Kidney (tissue), 22 donors: ENCODE measurements at places on chromosomes 16 and 17. TPM values are rescaled to one million over a fixed set of nuclear protein-coding genes. Genes with fewer than 3 reads are reported as not detected.

Gene LRRC75A
- 2.5 TPM for total RNA-seq

Gene BTBD17
- not detected for total RNA-seq

Gene TAC4
- total RNA-seq, result 0.47 TPM

Gene WNT9B
- total RNA-seq, result 5.3 TPM

Gene ABI3
- 18.3 TPM for total RNA-seq

Gene SCNN1G
- total RNA-seq, result 11.5 TPM

Gene PRR11
- total RNA-seq, result 2.5 TPM

Gene KRTAP3-2
- total RNA-seq, result not detected

Gene SPATA32
- not detected for total RNA-seq

Gene MYH10
- total RNA-seq, result 104 TPM

Gene CPNE7
- 13.7 TPM for total RNA-seq

Gene SOX9
- 79.3 TPM for total RNA-seq

GRCh38 chr16:67116388-67117311 lies 6.9 kb downstream of the PHAF1 start:
- H3K36me3 ChIP-seq, result peaks cover 7% of the 10 kb centered on the region
- H3K27me3 ChIP-seq, result no peaks in the 10 kb centered on the region
- no peak for DNase-seq
- H3K4me1 ChIP-seq, result peaks cover 6% of the 10 kb centered on the region
- no peak overlapping the region for H3K27ac ChIP-seq
- no peak overlapping the region for H3K4me3 ChIP-seq

- no peak overlapping the region for H3K4me3 ChIP-seq
- no peaks in the 10 kb centered on the region for H3K4me1 ChIP-seq
- no peak overlapping the region for H3K27ac ChIP-seq
- DNase-seq, result no peak
These were observed 18.1 kb downstream of the KCNJ12 start for GRCh38 chr17:21394265-21394664.

DNA sequence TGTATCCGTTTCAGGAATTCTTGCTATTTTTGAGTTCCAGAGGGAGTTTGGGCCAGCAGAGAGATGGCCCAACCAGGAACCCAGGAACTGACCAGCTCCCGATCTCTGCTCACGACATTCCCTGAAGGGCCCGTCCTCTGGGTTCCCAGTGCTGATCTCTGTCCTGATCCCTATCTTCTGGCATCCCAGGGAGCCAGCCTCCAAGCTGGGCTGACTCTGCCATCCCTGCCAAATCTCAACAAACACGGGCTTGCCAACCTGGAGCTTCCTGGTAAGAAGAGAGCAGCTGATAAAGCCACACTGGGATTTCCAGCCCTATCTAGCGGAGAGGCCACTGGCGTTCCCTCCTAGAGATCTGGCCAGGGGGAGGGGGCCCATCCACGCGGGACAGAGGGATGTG lies 16.2 kb downstream of the GPRC5B start:
- no peaks in the 10 kb centered on the region for H3K27me3 ChIP-seq
- H3K36me3 ChIP-seq, result peaks cover 18% of the 10 kb centered on the region

- H3K36me3 ChIP-seq, result no peaks in the 10 kb centered on the region
- DNase-seq, result no peak
- no peaks in the 10 kb centered on the region for H3K27me3 ChIP-seq
- H3K27ac ChIP-seq, result no peak within 1 kb of the TSS
These were observed at the start of gene TNFRSF17 for GRCh38 chr16:11964761-11965551. Gene TNFRSF17, plus strand, starts transcription at chr16:11965210. Its CDS starts 115 bp downstream, at chr16:11965325.

DNA sequence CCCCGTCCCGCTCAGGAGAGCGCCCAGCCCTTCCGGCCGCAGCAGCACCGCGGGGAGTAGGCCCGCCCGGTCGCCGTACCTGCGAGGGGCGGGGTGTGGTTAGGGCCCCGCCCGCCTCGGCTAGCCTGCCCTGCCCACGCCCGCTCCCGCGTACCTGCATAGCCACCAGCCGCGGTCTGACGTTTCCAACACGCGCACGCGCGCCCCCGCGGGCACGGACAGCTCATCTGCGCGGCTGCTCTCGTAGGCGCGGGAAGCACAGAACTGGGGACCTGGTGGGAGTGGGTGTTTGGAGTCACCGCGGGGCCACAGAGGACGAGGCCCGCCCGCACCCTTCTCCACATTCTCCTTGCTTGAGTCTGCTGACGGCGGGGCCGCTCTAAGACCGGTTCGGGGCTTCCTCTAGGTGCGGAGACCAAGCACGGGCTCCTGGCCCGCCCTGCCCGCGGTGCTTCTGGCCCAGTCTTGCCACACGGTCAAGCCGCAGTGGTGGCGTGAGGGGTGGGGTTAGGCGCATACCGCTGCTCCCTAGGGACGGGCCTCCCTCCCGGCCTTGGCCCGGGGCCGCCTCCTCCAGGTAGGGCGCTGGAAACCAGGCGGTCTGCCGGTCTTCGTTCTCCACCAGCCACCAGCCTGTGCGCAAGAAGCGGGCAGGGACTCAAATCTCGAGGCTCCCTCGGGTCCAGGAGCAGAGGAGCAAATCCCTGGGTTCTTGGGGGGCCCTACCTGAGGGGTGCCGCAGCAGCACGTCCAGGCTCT lies 1.8 kb downstream of the NOXO1 start:
- H3K4me3 ChIP-seq, result no peak overlapping the region
- no peak overlapping the region for H3K27ac ChIP-seq
- H3K27me3 ChIP-seq, result peaks cover 34% of the 10 kb centered on the region
- DNase-seq, result no peak

DNA sequence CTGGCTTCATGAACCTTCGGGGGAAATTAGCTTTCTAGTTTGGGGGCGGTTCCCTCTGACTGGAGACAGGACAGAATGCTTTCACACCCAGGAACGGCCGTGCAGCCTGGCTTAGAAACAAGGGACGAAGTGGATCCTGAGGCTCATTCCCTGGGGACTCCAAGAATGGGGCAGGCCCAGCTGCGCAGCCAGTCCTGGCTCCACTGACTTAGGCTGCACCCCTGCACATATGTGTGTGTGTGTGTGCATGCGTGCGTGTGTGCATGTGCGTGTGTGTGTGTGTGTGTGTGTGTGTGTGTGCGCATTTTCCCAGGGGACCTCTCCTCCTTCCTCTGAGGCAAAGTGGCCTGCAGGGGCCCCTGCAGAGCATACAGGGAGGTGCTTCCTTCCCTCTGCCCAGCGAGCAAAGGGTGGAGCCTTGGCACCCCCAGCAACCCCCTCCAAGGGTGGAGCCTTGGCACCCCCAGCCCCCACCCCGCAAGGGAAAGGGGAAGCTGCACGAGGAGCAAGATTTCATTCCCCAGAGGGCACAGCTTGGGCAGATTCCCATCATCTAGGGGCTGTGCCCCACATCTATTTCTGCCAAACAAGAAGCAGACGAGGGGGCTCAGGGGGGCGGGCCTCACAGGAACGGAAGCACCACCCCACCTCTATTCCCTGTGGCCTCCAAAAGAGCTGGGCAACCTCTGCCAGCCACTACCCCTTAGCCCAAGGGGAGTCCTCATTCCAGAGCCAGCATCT lies 97.6 kb upstream of the CBX4 start:
- no peaks in the 10 kb centered on the region for H3K36me3 ChIP-seq
- no peak overlapping the region for H3K4me3 ChIP-seq
- DNase-seq, result no peak

DNA sequence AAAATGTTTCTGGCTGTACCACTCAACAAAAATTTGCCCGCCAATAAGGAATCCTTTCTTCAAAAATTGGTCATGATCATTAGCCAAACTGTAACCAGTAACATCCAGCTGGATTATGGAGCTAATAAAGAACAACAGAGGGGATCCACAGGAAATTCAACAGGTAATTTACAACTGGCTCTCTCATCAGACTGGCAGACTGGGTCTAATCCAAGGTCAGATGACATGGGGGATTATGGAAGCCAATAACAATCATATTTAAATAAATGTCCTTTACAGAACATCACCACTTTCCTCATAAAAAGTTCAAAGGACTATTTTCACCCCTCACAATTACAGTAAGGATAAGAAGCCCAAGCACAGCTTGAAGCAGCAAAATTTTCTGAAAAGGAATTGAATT lies 66.4 kb downstream of the KANSL1 start:
- H3K36me3 ChIP-seq, result no peaks in the 10 kb centered on the region
- H3K4me1 ChIP-seq, result no peaks in the 10 kb centered on the region
- H3K27ac ChIP-seq, result no peak overlapping the region
- H3K4me3 ChIP-seq, result no peak overlapping the region

GRCh38 chr16:55703003-55704001 lies 47.5 kb downstream of the SLC6A2 start:
- no peaks in the 10 kb centered on the region for H3K4me1 ChIP-seq
- DNase-seq, result no peak
- no peak overlapping the region for H3K27ac ChIP-seq
- H3K4me3 ChIP-seq, result no peak overlapping the region
- no peaks in the 10 kb centered on the region for H3K36me3 ChIP-seq

DNA sequence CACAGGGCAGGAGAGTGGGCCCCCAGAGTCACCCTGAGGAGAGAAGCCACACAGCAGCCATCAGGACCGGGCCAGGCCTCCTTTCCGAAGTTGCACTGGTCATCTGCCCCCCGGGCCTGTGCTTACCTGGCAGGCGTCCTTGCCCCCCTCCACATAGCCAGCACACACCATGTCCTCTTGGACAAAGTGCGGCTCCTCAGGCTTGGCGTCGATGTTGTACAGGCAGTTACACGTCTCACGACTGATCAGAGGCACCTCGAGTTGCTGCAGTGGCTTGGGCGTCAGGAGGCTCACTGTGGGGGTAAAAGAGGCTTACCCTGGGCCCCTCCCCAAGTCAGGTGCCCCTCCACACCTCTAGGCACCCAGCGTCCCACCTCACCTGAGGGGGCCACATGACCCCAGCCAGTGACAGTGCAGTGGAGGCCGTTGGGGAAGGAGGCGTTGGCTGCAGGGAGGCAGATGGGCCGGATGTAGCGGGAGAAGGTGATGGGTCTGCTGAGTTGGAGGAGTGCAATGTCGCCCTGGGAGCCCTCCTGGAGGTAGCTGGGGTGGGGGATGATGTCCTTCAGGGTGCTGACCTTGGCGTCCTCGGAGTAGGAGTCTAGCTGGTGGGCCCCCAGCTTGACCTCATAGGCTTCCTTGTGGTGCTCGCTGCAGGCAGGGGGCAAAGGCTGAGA lies 3.1 kb downstream of the PRSS8 start:
- H3K27me3 ChIP-seq, result no peaks in the 10 kb centered on the region
- H3K4me1 ChIP-seq, result peaks cover 21% of the 10 kb centered on the region
- H3K27ac ChIP-seq, result peak overlapping the region; percentile 37
- DNase-seq, result no peak

- no peaks in the 10 kb centered on the region for H3K4me1 ChIP-seq
- no peaks in the 10 kb centered on the region for H3K27me3 ChIP-seq
- peak; percentile 28 for DNase-seq
- H3K4me3 ChIP-seq, result no peak overlapping the region
These were observed 681.4 kb downstream of the CDH11 start for GRCh38 chr16:64440421-64440831.

DNA sequence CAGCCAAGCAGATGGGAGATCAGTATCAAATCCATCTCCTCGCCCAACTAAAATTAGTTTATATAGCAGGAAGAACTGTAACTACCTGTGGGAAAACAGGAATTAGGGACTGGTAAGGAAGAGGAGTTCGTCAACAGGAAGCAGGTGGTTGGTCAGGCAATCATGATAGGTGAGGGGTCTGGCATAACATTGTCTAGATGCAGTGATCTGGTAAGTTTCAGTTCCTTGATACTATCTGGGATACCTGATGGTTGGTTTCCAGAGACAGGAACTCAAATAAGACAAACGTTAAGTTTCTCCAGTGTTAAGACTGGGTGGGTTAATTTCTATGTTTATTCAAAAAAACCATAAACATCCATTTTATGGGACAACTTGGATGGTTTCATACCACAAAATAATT lies 53.8 kb downstream of the CEP112 start:
- no peaks in the 10 kb centered on the region for H3K36me3 ChIP-seq
- no peak overlapping the region for H3K4me3 ChIP-seq
- no peaks in the 10 kb centered on the region for H3K27me3 ChIP-seq
- no peak for DNase-seq
- H3K27ac ChIP-seq, result no peak overlapping the region
- no peaks in the 10 kb centered on the region for H3K4me1 ChIP-seq

DNA sequence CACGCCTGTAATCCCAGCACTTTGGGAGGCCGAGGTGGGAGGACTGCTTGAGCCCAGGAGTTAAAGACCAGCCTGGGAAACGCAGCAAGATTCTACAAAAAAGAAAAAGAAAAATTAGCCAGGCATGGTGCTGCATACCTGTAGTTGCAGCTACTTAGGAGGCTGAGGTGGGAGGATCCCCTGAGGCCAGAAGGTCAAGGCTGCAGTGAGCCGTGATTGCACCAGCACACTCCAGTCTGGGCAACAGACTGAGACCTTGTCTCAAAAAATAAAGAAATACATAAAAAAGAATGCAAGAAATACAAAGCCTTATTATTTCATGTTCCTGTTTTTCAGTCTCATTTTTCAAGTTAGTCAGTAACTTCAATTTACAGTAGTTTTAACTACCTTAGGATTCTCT lies 5.9 kb upstream of the CNOT1 start:
- no peak overlapping the region for H3K27ac ChIP-seq
- no peaks in the 10 kb centered on the region for H3K27me3 ChIP-seq
- no peak for DNase-seq
- H3K36me3 ChIP-seq, result no peaks in the 10 kb centered on the region
- no peaks in the 10 kb centered on the region for H3K4me1 ChIP-seq

GRCh38 chr16:48879223-48880122 lies 269.5 kb upstream of the N4BP1 start:
- H3K36me3 ChIP-seq, result no peaks in the 10 kb centered on the region
- no peak overlapping the region for H3K4me3 ChIP-seq
- no peaks in the 10 kb centered on the region for H3K4me1 ChIP-seq
- H3K27ac ChIP-seq, result no peak overlapping the region
- DNase-seq, result no peak
- no peaks in the 10 kb centered on the region for H3K27me3 ChIP-seq

GRCh38 chr17:55416000-55416399 lies 5.6 kb downstream of the MMD start:
- DNase-seq, result no peak
- H3K36me3 ChIP-seq, result no peaks in the 10 kb centered on the region
- no peak overlapping the region for H3K4me3 ChIP-seq
- no peak overlapping the region for H3K27ac ChIP-seq
- H3K4me1 ChIP-seq, result no peaks in the 10 kb centered on the region

- H3K27me3 ChIP-seq, result no peaks in the 10 kb centered on the region
- no peak overlapping the region for H3K27ac ChIP-seq
- no peaks in the 10 kb centered on the region for H3K4me1 ChIP-seq
These were observed 221.5 kb upstream of the SOX9 start for GRCh38 chr17:71899317-71899716.

- H3K4me1 ChIP-seq, result no peaks in the 10 kb centered on the region
- H3K27me3 ChIP-seq, result no peaks in the 10 kb centered on the region
- no peak for DNase-seq
- H3K4me3 ChIP-seq, result no peak overlapping the region
- H3K27ac ChIP-seq, result no peak overlapping the region
- no peaks in the 10 kb centered on the region for H3K36me3 ChIP-seq
These were observed 259.8 kb upstream of the MON1B start for GRCh38 chr16:76931186-76931585.

DNA sequence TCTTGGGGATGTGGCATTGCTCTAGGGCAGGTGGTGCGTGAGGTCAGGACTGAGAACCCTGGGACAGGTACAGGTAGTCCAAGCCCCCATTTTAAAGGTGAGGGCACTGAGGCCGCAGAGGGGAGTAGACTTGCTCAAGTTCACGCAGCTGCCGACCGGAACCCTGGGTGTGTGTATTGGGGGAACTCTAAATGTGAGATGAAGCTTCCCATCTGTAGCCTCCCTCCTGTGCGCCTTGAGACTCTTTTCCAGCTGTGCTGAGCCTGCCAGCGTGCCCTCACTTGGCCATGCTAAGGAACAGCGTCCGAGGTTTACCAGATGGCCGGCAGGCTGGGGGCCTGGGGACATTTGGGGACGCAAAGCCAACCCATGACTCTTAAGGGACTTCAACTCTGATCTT lies 79.0 kb upstream of the CDC42EP4 start:
- no peaks in the 10 kb centered on the region for H3K27me3 ChIP-seq
- H3K36me3 ChIP-seq, result no peaks in the 10 kb centered on the region
- DNase-seq, result no peak
- H3K4me1 ChIP-seq, result no peaks in the 10 kb centered on the region
